ENCODE measurements at places on chromosomes 12 and 14. TPM values are rescaled to one million over a fixed set of nuclear protein-coding genes. Genes with fewer than 3 reads are reported as not detected.
A peak's percentile ranks its signal among the peaks of the same experiment; 100 is the strongest.

The CCDC38 gene
- total RNA-seq, result not detected

The INSM2 gene
- total RNA-seq, result 21.7 TPM

The RAPGEF3 gene
- 0.81 TPM for total RNA-seq

The DPY19L2 gene
- total RNA-seq, result 1.8 TPM

The CLEC2A gene
- total RNA-seq, result not detected

The HCAR1 gene
- total RNA-seq, result not detected

The RAB15 gene
- total RNA-seq, result 79.5 TPM

The CPNE6 gene
- 0.44 TPM for total RNA-seq

The IAPP gene
- total RNA-seq, result not detected

The ANO2 gene
- not detected for total RNA-seq

GRCh38 chr12:32366714-32367113, 32.6 kb upstream of the FGD4 start:
- no peak for DNase-seq

GRCh38 chr12:118498171-118498570, 121.8 kb downstream of the SUDS3 start:
- no peak for DNase-seq

- DNase-seq, result no peak
These were observed 82.7 kb downstream of the LGMN start for GRCh38 chr14:92665661-92666110.

- DNase-seq, result no peak
These were observed 31.3 kb upstream of the CMAS start for GRCh38 chr12:22014783-22015144.

DNA sequence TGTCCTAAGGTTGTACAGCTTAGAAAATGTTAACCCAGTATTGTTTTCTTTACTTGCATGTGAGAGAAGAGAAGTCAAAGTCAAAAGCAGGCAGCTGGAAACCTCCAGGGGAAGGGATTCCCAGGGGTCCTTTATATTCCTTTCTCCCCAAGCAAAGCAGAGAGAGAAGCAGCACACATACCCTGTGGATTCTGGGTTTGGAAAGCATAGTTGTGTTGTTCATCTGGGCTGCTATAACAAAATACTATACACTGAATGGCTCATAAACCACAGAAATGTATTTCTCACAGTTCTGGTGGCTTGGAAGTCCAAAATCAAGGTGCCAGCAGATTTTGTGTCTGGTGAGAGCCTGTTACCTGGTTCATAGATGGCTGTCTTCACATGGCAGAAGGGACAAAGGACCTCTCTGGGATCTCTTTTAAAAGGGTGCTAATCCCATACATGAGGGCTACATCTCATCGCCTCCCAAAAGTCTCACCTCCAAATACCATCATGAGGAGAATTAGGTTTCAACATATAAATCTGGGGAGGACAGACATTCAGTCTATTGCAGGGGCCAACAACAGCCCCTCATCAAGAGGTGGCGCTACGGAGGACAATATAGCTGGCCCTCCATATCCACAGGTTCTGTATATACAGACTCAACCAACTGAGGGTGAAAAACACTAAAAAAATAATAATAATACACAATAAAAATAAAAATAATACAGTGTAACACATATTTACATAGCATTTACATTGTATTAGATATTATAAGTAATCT, 19.3 kb upstream of the PCNX1 start:
- no peak for DNase-seq

GRCh38 chr12:32134101-32134888, 27.6 kb downstream of the BICD1 start:
- no peak for DNase-seq

DNA sequence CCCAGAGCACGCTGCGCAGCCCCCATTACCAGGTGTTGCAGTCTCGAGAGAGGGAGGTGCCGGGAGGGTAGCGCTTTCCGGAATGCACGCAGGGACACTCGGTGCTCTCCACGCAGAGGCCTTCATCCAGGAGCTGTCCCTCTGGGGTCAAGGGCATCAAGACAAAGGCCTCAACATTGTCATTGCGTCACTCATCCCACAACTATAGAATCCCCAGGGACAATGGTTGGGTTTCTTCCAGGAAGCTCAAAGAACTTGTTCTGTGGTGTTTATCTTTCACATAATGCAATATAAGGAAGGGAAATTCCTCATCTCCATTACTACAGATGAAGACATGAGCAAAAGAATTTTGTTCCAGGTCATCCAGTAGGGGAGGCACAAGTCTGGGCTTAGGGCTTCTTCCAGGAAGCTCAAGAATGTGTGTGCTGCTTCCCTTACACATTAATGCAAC, 52.1 kb downstream of the VWF start:
- DNase-seq, result no peak

GRCh38 chr14:61561657-61562276, 133.5 kb upstream of the HIF1A start:
- no peak for DNase-seq

DNA sequence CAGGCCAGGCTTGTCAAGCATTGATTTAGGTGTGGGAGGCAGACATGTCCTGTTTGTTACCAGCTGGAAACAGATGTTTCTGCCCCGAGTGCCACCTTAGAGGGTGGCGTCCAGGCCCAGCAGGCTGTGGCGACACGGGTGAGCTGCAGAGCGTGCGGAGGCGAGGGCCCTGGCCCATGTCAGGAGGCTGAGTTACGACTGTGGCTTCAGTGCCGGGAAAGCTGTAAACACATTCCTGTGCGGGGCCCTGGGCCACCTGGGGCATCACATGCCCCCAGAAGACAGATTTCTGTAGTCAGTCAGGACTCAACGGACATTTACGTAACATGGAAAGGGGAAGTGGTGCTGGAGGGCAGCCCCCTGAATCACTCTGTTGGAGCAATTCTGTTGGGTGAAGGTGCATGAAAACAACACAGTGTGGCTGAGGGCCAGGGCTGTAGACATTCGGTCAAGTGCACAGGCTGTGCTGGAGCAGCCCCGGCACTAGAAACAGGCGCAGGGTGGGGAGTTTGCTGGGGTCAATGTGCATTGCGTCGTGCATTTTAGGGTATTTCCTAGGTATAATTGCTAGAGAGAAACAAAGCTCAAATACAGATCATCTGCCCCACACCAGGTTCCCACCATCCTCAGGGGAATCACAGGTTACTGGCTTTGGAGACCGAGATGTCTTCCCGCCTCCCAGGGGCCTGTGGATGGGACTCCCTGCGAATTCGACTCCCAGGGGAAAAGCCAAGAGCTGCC, 291.8 kb downstream of the TMEM121 start:
- DNase-seq, result no peak

GRCh38 chr12:122042910-122043309, 21.2 kb downstream of the BCL7A start:
- no peak for DNase-seq

DNA sequence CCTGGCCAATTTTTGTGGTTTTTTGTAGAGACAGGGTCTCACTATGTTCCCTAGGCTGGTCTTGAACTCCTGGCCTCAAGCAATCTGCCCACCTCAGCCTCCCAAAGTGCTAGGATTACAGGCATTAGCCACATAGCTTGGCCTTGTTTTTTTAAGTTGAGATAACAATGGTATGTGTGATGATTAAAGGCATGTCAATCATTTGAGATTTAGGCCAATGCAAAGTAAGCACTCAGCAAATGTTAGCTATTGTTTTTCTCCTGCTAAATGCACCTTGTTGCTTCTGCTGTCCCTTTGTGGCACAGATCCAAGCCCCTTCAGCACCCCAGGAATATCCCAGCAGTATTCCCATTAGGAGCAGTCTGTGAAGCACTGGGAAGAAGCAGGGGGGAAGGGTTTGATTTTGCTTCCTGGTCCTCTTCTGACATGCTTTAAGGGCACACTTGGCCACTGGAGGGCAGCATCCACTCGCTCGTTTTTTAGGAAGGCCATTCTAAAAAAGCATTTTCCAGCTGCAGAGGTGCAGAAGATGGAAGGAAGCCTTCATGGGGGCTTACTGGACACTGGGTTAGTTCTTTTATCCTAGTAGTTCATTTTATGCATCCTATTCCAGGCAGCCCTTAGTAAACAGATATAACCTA, 70.2 kb upstream of the ZFP36L1 start:
- peak; percentile 84 for DNase-seq

DNA sequence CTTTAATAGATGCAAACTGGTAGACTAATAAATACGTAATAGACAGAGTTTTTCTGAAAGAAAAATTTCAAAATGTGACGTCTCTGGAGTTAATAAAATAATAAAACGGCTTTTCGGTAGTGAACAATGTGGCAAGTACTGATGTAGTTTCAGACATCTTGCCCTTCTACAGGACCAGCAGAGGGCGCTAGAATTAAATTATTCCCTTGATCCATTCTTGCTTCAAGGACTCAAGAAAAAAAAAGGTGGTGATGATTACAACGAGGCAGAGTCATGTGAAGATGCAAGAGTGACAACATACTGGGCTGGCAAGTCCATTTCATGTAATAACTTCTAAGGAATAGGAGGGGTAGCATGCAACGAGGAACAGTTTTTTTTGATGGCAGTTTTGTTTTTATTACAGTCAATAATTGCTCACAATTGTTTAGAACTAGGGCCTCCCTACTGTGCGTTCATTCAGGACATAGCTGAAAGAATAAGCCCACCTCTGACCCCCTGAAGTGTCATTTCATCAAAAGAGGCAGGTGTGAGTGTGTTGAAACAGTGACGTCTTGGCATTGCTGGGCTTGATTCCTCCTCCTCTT, 101.0 kb upstream of the GZMB start:
- DNase-seq, result no peak

DNA sequence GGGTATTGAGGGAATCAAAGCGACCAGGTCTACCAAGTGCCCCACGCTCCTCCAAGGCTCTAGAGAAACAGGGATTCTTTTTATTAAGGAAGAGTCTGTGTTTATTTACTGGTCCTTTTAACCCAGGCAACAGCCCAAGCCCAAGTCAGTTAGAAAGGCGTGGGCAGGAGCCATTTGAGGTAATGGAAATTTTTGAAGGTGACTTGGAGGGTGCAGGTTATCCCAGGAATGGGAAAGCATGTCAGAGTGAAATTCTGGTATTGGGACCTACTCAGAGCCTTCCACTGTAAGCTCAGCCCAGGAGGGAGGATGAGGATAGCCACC, 2.9 kb downstream of the SLC6A12 start:
- DNase-seq, result no peak

- no peak for DNase-seq
These were observed 104.3 kb downstream of the RBM19 start for GRCh38 chr12:113861708-113862312.

- no peak for DNase-seq
These were observed 4.7 kb downstream of the TDRD9 start for GRCh38 chr14:103932791-103933490.

- no peak for DNase-seq
These were observed 374.4 kb downstream of the DPF3 start for GRCh38 chr14:72519543-72519942.

DNA sequence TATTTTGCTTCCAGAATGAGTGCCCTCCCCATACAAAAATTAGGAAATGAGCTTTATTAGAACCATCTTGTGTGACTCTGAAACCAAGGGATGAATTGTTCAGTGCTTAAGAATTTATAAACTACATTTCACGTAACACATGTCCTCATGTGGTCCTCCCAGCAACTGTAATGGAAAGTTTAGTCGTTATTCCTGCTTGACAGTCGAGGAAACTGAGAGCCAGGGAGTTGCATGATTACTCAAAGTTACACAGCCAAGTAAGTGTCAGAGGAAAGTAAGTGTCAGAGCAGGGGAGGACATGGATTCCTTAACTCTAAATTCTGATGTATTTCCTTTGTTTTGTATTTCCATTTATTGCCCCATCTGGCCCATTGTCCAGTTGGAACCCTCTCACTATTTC, 453.9 kb downstream of the FUT8 start:
- no peak for DNase-seq

DNA sequence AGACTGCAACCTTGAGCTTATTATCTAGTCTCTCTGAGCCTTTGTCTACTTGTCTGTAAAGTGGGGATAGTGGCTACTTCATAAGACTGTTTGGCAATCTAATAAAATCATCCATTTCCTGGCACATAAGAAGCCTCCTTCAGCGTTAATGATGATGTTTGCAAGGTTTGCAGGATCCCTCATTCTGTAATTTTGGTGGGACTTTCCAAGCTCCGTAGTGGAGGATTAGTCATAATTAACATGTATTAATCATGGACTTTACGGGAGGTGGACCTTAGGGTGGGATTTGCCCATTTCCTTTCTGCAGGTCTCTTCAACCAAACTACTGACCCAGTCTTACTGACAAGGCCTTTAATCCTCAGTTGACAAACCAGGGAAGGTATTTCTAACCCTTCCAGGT, 66.2 kb downstream of the NTF3 start:
- DNase-seq, result no peak

DNA sequence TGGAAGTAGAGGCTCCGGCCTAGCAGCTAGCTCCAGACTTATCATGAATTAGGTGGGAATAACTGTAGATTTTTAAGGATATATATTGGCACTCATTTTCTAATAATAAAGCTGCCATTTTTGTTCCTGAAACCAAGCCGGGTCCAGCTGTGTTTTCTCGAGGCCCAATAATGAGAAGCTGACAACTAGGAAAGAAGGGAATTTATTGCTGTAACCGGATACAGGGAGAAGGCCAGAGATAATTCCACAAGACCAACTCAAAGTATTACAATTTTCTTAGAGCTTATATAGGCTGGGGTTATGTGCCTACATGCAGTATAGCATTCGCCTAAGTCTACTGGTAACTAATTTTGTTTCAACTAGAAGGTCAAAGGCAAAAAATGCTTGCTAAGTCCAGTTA, 122.3 kb upstream of the FBXO33 start:
- DNase-seq, result no peak

DNA sequence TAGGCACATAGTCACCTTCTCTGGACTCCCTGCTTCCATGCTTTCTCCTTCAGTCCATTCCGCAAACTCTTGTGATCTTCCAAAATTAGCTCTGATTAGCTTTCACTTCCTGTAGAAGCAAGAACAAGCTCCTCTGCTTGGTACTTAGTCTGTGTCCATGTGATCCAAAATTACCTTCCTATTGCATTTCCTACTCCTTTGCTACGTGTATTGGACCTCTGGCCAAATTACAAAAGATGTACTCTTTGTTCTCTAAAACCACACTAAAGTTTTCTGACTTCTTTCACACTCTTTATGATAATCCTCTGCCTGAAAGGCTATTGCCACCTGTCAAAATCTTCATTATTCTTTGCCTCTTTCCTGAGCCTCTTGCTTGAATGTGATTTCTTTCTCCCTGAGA, 786 bp upstream of the TSFM start:
- DNase-seq, result no peak

GRCh38 chr12:96248136-96248931, 54.2 kb downstream of the ELK3 start:
- DNase-seq, result no peak

DNA sequence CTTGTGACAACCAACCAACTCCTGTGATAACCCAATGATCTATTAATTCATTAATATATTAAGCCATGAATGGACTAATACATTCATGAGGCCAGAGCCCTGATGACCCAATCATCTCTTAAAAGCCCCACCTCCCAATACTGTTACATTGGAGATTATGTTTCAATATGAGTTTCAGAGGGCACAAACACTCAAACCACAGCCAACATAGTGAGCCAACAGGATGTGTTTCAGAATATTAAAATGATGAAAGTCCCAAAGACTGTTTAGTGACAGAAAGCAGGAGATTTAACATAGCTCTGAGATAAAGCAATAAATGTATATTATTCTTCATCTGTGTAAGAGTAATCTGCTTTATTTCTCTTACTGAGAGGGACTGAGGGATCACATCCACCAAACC, 71.7 kb downstream of the PTPRO start:
- no peak for DNase-seq
